Stimulated activated CD4-positive, alpha-beta T cell treated with anti-CD3 and anti-CD28 coated beads, Interleukin-4, amount 100 ng/mL, for 24 hours (primary cell): ENCODE measurements at places on chromosomes 5 and 9.

DNA sequence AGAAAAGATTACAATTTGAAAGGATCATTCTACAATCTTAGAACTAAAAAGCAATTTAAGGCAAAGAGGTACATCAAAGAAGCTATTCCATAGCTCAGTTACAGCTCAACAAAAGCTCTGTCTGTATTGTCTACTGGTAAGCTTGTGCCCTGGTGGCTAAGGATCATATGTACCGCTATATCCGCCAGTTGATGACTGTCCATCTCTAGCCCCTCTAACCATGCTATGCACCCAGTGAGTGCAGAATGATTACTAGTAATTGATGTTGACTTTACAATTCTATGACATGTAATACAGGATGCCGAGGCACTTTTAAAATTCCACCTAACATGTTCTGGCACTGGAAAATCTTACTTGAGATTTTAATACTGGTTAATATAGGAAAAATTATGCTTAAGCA is 13.1 kb downstream of the LOX start:
- DNase-seq, result no peak

DNA sequence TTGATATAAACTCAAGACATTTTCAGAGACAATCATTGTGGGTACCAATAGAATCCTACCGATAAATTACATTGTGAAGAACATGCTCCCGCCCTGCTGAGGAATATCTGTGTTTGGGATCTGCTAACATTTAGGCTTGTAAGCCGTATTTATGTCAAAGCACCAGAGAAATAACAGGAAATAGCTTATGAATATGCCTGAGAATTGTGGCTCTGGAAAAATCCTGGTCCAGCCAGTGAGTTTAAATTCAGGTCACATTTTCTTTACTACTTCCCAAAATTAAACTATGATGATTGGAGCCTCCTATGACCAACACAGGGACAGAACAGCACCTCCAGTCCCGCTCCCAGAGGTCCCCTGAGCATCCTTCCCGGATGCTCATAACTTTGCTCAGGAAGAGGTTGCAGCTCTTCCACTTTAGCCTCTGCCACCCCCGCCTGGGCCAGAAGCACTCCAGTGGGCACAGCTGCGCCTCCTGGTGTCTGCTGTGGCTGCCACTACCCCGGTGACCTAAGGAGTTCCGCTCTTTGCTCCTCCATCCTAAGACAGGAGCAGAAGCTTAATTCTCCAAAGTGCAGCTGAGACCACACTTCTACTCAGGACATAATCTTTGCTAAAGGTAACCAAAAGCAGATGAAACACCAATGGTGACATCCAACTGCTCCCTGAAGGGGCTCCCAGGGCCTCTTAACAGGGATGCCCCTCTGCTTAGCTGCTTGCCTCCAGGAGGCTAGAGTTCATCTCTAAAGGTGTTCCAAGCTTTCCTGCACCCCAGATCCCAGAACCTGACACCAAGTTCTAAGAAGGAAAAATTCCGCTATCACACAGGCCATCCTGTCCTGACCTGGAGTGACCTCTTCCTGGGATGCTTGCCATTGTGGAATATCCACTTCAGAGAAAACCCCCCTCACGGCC is 58.8 kb downstream of the SLC1A1 start:
- DNase-seq, result no peak

DNA sequence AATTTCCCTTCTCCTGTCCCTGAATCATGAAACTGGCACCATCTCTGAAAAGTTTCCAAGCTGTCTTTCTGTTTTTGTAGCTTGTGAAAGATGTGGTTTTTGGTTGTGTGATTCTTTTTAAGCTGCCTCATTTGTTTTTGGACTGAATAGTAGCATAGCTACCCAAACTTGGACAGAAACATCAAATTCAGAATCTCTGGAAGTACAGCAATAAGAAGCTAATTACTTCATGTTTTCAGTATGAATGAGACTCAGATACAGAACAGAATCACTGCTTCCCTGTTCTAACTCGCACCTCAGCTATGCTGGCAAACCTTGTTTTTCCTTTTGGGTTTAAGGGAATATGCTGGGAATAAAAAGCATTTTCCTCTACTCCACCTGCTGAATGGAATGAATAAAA is 101.0 kb downstream of the FGF1 start:
- DNase-seq, result no peak

DNA sequence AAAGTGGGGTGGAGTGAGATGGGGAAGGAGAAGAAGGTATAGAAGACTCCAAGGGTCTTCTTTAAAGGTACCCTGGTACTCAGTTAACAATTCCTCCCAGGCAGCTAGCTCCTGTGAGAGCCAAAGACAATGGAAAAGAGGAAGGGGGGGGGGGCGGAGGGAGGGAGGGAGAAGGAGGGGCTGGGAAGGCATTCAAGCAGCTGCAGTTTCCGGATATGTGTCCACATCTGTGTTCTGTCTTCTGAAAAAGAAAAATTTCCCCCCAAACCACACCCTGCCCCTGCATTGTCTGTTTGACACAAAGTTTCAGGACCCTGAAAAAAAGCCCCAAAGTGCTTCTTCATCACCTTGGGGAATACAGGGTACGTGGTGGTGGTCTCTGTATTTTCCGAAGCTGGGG is 11.1 kb downstream of the SPRY4 start:
- DNase-seq, result no peak

- DNase-seq, result no peak
These were observed 743.9 kb downstream of the NR2F1-AS1 start for GRCh38 chr5:92836855-92837755.

GRCh38 chr5:116942622-116943021 is 368.0 kb upstream of the SEMA6A start:
- no peak for DNase-seq
